GM23248 (cell line): ENCODE measurements at places on chromosomes 16 and 17. TPM values are rescaled to one million over a fixed set of nuclear protein-coding genes. Genes with fewer than 3 reads are reported as not detected.

DNA sequence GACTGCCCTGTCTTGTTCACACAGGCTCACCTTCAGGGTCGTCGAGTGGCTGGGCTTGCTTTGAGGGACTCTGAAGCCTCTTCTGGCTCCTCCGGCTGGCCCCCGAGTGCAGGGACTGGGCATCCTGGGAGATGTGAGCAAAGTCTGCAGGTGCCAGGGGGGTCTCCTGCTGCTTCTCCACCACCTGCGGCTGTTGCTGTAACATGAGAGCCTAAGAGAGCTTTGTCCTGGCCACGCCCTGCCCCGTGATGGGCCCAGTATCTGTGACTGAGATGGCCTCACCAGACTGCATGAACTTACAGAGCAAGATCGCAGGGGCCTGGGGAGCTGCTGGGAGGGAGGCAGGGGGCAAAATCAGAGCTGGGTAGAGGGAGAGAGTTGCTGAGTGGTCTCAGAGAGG, 12.5 kb downstream of the ERN2 start:
- no peaks in the 10 kb centered on the region for H3K27me3 ChIP-seq
- no peak overlapping the region for H3K4me3 ChIP-seq
- DNase-seq = peak; percentile 14
- no peak overlapping the region for H3K27ac ChIP-seq

DNA sequence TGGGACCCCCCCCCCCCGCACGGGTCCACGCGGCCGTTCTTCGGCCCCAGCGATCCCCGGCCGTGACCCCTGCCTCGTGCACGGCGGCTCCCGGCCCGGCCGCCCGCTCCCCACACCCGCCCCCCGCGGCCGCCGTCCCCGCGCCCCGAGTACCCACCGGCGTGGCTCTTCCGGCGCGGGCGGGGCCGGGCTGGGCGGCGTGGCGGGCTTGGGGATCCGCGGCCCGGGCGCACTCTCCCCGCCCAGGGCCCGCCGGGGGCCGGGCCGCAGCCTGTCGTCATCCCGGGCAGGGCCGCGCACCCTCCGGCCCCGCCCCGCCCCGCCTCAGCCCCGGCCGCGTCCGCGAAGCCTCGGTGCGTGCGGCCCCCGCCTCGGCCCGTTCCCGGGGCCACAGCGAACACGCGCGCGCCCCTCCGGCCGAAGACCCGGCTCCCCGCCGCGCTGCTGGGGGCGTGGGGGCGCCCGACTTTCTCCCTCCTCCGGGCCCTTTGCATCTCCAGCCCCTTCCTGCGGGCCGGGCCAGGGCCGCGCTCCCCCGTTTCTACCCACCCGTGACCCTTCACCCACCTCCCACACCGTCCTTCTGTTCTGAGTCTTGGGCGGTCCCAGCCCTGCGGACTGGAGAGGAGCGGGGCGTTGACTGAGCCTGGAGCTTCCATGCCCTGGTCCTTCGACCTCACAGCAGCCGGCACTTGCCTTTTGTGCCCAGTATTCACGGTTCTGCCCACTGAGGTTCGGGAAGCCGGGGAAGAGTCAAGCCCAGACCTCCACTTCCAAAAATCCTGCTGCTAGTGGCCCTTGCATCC, 840 bp downstream of the MYO1C start:
- peak overlapping the region; percentile 84 for H3K4me3 ChIP-seq
- no peaks in the 10 kb centered on the region for H3K27me3 ChIP-seq
- H3K27ac ChIP-seq = peak overlapping the region; percentile 43
- H3K4me1 ChIP-seq = peaks cover 34% of the 10 kb centered on the region
- DNase-seq = peak; percentile 84

DNA sequence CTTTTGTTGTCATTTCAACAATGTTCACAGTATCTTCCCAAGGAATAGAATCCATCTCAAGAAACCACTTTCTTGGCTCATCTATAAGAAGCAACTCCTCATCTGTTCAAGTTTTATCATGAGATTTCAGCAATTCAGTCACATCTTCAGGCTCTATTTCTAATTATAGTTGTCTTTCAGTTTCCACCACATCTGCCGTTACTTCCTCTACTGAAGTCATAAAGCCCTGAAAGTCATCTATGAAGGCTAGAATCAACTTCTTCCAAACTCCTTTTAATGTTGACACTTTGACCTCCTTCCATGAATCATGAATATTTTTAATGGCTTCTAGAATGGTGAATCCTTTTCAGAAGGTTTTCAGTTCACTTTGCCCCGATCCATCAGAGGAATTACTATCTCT, 102.1 kb downstream of the CDH13 start:
- no peaks in the 10 kb centered on the region for H3K36me3 ChIP-seq
- no peaks in the 10 kb centered on the region for H3K4me1 ChIP-seq
- no peak overlapping the region for H3K4me3 ChIP-seq
- DNase-seq = no peak
- H3K27me3 ChIP-seq = no peaks in the 10 kb centered on the region
- no peak overlapping the region for H3K27ac ChIP-seq

DNA sequence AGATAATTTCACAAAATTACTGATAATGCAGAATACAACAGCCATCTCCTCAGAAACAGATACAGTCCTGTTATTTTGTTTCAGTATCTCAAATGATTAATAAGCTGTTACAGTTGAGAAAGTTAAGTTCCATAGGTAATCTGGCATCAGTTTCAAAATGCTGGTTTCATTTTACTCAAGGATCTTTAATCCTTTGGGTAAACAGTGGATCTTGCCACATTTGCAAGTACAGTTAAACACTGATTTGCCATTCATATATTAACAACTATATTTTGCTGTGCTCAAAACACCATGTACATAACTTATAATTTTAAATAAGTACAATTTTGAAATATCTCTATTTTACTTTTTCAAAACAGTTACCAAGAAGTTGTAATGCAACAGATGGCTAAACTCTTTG, 31.2 kb downstream of the RPGRIP1L start:
- H3K27ac ChIP-seq = no peak overlapping the region
- H3K36me3 ChIP-seq = no peaks in the 10 kb centered on the region
- H3K4me1 ChIP-seq = peaks cover 23% of the 10 kb centered on the region
- DNase-seq = no peak
- no peaks in the 10 kb centered on the region for H3K27me3 ChIP-seq
- peak overlapping the region; percentile 41 for H3K4me3 ChIP-seq

GRCh38 chr17:2647957-2648356, 54.5 kb downstream of the PAFAH1B1 start:
- DNase-seq = no peak
- peaks cover 18% of the 10 kb centered on the region for H3K36me3 ChIP-seq
- no peaks in the 10 kb centered on the region for H3K27me3 ChIP-seq
- H3K4me3 ChIP-seq = no peak overlapping the region

- no peaks in the 10 kb centered on the region for H3K27me3 ChIP-seq
- H3K36me3 ChIP-seq = no peaks in the 10 kb centered on the region
- H3K4me1 ChIP-seq = peaks cover 5% of the 10 kb centered on the region
- no peak for DNase-seq
- H3K4me3 ChIP-seq = no peak overlapping the region
These were observed 31.9 kb downstream of the EPN2 start for GRCh38 chr17:19269106-19269505.

DNA sequence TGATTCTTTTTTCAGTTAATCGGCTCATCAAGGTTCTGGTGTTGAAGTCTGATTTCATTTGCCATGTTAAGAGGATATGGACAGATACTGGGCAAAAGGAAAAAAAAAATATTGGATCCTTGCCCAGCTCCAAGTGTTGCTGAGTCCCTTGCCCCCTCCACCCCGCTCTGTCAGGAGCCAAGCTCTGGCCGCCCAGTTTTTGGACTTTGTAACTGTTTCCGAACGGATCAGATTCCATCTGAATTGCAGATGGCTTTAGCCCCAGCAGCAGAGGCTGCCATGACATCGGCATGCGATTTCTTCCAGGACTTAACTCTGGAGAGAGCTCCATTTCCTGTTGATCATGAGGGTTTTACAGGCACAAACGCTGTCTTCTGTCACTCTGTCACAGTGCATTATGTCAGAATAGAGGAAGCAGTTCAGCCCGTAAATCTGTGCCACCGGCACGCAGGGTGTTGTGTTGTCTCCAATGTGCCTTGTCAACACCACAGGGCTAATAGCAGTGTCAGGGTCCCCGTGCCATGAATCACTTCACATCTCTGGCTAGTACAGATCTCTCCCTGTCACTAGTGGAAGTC, 615.6 kb downstream of the MAF start:
- no peaks in the 10 kb centered on the region for H3K27me3 ChIP-seq
- no peaks in the 10 kb centered on the region for H3K4me1 ChIP-seq
- H3K36me3 ChIP-seq = no peaks in the 10 kb centered on the region
- no peak overlapping the region for H3K27ac ChIP-seq
- DNase-seq = no peak
- H3K4me3 ChIP-seq = no peak overlapping the region

Gene CCL17
- polyA plus RNA-seq = not detected in 2 replicates

Gene DRC3
- 2.2 and 3.2 TPM in 2 replicates for polyA plus RNA-seq

Gene PYCARD
- 23.1 and 24.3 TPM in 2 replicates for polyA plus RNA-seq

Gene ATP1B2
- polyA plus RNA-seq = 0.24 TPM in 1 of 2 replicates, not detected in the other

Gene RAB11FIP4
- polyA plus RNA-seq = 0.38 and 0.40 TPM in 2 replicates

Gene SLC25A19
- 6.7 and 6.8 TPM in 2 replicates for polyA plus RNA-seq

Gene SDR42E2
- polyA plus RNA-seq = not detected in 2 replicates

Gene CTRB1
- not detected in 2 replicates for polyA plus RNA-seq

Gene TMED6
- 0.30 and 0.46 TPM in 2 replicates for polyA plus RNA-seq

Gene TMEM132E
- polyA plus RNA-seq = not detected in 2 replicates
